Frontal cortex (tissue), 4 donors: ENCODE measurements at places on chromosomes 12 and 14.

GRCh38 chr14:59360923-59361794, 104.0 kb downstream of the GPR135 start:
- no peak for DNase-seq

GRCh38 chr14:91374287-91374878, 43.2 kb downstream of the CCDC88C start:
- DNase-seq, result no peak

- no peak for DNase-seq
Measured at GRCh38 chr14:43165651-43166050, 1341.4 kb downstream of the FSCB start.

GRCh38 chr12:19298836-19299605, 140.3 kb upstream of the AEBP2 start:
- no peak for DNase-seq

GRCh38 chr14:63203618-63204406, 431 bp upstream of the RHOJ start:
- DNase-seq, result peak; percentile 28

DNA sequence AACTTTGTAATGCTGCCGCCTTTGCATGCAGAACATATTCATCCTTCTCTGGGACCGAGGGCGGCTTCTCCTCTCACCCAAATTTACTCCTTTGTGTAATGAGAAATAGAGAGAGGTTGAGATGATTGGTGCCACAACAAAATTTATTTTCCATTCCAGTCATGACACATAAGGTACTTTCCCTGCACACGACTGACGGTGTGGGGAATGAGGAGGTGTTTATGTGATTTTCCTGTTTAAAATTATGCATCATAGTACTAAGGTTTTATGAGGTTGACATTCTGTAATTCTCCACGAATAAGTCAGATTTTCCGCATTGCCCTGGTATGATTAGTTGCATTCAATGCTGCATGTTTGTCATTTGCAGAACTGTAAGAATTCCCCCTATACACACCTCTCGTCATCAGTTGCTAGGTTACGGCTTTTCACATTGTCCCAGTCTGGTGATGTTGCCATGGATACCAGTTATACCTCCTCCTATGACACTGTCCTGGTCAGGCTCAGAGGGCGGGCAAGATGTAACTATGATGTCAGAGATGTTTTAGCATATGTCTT, 23.1 kb downstream of the BICDL1 start:
- DNase-seq, result no peak

DNA sequence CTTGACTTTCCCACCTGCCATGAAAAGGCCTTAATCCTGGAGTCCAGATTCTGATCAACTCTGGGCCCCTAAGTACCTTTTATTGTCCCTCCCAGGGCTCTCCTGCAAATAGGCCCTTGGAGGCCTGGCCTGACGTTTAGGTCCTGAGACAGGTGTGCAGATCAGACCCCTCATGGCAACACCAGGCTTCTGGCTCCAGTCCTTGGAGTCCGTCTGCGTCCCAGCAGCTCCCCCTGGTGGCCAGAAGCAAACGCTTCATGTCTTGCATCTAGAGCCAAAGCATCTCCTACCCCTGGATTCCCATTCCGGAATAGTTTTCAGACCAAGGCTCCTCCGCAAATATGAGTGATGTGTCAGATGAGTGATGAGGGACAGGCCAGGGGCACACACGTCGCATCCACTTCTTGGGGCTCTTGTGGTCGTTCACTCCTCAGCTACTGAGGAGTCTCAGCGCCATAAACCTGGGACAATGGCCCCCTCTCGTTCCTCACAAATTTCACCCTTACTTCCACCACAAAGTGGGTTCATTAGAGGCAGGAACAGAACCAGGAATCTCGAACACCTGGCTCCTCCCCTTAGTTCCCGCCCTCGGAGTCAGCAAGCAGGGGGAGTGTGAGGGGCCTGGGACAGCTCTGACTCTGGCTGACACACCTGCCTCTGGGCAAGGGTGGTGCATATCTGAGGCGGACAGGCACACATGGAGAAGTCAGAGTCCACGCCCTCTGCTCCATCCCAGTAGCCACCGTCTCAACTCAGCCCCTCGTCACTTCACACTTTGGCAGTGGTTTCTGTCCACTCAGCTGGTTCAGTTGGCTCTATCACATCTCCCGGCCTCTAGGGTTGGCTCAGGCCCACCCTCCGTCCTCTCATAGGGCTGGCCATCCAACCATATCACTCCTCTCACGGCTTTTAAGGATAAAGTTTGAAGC, 77.9 kb upstream of the PWP1 start:
- peak; percentile 32 for DNase-seq

GRCh38 chr14:102280376-102280962, 24.5 kb downstream of the MOK start:
- DNase-seq, result no peak

DNA sequence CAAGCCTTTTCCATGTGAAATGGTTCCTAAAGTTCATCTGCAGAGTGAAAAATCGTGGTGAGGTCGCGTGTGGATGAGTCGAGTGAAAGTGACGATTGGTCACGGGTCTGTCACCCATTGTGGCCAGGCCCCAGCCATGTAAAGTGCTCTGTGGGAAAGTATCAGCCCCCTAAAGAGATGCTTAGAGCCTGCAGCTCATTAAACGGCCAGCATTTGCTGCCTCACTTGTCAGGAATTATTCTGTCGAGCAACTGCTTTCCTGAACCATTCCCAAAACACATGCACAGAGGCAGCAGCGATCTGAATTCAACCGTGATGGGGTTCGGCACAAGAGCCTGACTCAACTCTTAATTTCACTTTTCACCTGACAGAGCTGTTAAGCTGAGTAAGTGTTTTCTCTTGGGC, 16.0 kb downstream of the DBX2 start:
- no peak for DNase-seq

GRCh38 chr14:87255058-87255457, 737.9 kb downstream of the GALC start:
- no peak for DNase-seq

DNA sequence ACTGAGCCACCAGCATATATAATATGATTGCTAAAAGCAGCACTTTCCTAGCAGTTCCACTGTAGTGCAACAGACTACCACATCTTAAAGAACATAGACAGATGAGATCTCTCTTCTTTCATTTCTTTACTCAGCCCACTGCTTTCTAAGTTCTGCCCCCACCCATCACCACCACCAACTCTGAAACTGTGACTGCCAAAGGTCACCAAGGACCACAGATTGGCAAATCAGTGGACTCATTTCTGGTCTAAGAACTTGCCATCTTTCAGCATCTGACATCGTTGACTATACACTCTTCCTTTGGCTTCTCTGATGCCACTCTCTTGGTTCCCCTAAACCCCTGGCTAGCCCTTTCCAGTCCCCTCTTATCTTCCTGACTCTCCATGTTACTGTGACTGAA, 38.4 kb downstream of the IFNG start:
- DNase-seq, result no peak

DNA sequence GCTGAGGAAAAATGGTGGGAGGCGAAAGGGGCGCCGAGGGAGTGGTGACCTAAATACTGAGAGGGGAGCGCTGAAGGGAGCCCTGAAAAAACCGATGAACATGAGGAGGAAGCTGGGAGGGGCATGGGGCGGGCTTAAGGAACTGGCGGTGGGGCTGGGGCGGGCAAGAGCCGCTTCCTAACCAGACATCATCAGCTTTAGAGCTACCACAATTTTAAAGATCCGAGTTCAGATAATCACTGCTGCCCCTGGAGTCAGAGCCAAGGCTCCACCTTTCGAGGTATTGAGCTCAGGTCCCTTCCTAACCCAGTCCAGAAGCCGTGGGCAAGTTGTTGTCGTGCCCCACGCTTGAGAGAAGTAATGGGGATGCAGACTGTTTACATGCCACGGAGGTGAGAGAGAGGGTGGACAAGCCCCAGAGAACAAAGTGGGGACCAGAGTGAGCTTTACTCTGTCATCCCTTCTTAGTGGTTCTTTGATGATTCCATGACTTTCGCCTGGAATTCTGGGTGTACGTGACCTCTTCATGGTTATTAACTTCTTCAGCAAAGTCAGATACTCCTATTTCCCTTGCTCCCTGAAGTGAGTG, 393 bp downstream of the ORMDL2 start:
- no peak for DNase-seq

DNA sequence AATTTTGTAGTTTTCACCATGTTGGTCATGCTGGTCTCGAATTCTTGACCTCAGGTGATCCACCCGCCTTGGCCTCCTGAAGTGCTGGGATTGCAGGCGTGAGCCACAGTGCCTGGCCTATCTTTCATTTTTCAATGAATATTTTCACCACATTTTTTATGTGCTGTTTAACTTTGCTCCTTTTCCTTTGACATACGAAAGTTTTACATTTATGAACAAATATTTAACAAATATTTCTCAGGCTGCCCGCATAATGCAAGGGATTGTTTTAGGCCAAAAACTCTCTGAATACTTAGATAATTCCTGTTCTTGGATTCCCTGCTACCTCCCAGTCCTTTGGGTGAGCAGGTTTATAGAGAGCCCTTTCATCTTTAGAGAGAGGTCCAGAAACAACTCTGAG, 8.7 kb upstream of the CHST11 start:
- DNase-seq, result no peak

GRCh38 chr14:104953097-104953496, 25.1 kb downstream of the AHNAK2 start:
- DNase-seq, result no peak
